ENCODE measurements at places on chromosomes 16 and 17.

GRCh38 chr16:13332713-13333255 is 431.4 kb downstream of the SHISA9 start:
- no peak for DNase-seq

GRCh38 chr17:21199856-21200255 is 14.1 kb downstream of the TMEM11 start:
- DNase-seq = no peak

- no peak for DNase-seq
Observed at GRCh38 chr17:83151442-83152226, 72.2 kb downstream of the METRNL start.

GRCh38 chr17:80969030-80969673 is 22.5 kb upstream of the CHMP6 start:
- DNase-seq = no peak

DNA sequence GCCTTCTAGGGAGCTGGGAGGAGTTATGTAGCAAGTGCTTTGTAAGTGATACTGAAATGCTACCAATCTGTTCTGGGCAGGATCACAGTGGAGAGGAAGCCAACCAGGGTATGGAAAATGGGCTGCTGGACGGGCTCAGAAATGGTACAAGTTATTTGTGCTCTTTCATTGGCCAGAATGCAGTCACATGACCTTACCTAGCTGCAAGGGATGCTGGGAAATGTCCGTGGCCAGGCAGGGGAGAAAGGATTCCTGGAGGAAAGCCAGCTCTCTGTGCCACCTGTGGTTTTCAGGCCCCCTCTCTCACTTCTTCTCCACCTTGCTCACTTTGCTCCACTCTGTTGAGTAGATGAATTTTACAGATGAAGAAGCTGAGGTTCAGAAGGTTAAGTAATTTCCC is 4.8 kb downstream of the EEF2K start:
- no peak for DNase-seq

DNA sequence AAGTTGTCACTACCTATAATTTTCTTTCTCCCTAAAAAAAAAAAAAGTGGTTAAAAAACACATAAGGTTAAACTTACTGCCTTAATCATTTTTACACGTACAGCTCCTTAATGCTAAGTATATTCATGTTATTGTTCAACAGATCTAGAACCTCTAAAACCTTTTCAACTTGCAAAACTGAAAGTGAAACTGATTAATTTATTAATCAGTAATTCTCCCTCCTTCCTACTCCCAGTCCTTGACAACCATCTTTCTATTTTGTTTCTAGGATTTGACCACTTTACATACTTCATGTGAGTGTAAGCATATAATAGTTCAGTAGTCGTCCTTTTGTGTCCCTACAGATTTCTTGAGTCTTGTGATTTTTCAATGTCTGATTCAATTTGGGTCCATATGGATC is 251.4 kb upstream of the KIF2B start:
- no peak for DNase-seq

DNA sequence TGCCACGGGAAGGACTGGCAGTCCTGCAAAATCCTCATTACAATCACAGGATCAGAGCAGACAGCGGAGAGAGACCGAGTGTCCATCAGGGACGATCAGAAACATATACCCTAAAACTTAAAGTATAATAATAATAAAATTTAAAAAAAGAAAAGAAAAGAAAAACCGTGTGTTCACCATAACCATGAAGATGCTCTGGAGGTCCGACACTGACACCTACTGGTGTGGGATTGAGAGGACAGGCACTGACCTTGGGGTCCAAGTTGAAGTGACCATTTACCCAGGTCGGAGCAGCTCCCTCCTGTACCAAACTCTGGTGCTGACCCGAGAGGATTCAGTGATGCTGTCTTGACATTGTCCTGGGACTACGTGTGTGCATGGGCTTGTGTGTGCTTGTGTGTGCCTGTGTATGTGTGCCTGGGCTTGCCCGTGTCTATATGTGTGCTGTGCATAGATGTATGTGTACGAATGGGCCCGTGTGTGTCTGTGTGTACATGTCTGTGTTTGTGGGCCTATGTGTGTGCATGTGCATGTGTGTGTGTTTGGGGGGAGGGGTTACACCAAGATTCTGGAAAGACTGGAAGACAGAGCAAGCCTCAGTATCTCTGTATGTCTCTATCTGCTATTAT is 10.0 kb upstream of the CD300LD start:
- no peak for DNase-seq

- no peak for DNase-seq
Observed at GRCh38 chr17:67765623-67766022, 47.9 kb downstream of the NOL11 start.

DNA sequence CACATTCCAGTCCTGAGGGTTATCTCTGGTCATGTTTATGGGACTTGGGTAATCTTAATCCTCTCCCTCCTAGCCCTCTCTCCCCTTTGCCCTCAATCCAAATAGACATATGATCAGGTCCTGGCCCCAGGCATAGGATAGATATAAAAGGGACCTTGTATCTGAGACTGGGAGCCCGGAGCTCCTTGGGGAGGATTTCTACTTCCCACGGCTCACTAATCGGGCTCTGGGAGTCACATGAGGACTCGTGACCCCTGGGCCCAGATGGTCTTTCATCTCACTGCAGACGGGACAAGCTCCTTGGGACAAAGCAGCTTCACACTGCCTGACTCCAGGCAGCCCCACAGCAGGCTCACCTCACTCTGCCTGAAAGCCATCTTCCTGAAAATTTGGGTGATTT is 57.8 kb upstream of the LYRM9 start:
- DNase-seq = no peak

GRCh38 chr17:14833201-14833785 is 431.8 kb downstream of the PMP22 start:
- DNase-seq = no peak
